ENCODE measurements at places on chromosomes 1 and 21.

DNA sequence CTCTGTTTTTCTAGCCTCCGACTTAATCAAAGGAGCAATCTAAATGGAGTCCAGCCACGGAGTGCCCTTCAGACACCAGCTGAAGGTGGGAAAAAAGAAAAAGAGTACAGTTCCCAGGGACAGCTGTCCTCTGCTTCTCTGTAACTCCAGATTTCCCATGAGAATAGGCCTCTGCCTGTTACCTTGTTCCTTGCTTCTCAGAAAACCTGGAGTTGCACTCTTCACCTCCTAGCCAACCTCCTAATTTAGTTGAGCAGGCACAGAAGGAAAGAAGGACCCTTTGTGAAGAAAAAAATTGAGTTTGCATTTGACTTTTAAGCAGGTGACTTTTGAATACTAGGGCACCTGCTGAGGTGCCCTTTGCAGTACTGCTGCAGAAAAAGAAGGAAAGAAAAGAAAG is 8.3 kb downstream of the BARHL2 start:
- DNase-seq, result no peak

DNA sequence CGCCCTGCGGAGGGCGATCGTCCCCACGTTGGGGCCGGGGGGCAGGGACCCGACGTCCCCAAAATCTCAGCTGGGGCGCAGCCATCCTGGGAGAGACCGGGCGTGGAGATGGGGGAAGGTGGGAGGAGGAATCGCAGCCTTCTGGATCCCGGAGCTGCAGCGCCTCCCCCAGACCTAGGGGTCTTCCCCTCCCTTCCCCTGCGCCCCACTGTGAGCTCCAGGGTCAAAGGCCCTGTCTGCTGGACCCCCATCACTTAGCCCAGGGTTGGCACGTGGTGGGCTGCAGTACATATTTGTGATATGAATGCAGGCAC is 90.2 kb upstream of the VAMP3 start:
- peak; percentile 7 for DNase-seq

- no peak for DNase-seq
Observed at GRCh38 chr1:221549815-221550214, 192.1 kb downstream of the DUSP10 start.

GRCh38 chr1:209109001-209109785 is 474.3 kb upstream of the CAMK1G start:
- DNase-seq, result no peak

- DNase-seq, result peak; percentile 39
Observed at GRCh38 chr1:178241057-178241456, 147.2 kb downstream of the RASAL2 start.

DNA sequence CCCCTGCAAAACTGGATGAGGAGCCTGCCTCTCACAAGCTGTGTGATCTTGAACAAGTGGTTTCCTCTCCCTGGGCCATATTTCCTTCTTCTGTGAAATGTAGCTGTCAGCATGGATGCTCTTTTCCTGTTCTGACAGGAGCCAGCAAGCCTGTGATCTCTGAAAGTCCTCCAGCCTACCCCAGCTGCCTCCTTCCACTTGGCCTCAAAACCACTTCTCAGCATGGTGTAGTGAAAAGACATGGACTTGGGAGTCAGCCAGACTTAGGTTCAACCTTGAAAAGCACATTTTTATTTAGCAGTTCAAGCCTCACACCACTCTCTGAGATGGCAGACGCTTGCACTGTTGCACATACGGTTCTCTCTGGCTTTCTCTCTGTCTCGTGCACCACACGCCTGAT is 292.9 kb upstream of the DUSP10 start:
- peak; percentile 30 for DNase-seq
